Right renal pelvis (tissue), 4 donors: ENCODE measurements at places on chromosomes 11 and 22.

GRCh38 chr11:67680696-67681470 is 6.5 kb upstream of the ALDH3B2 start:
- DNase-seq, result no peak

DNA sequence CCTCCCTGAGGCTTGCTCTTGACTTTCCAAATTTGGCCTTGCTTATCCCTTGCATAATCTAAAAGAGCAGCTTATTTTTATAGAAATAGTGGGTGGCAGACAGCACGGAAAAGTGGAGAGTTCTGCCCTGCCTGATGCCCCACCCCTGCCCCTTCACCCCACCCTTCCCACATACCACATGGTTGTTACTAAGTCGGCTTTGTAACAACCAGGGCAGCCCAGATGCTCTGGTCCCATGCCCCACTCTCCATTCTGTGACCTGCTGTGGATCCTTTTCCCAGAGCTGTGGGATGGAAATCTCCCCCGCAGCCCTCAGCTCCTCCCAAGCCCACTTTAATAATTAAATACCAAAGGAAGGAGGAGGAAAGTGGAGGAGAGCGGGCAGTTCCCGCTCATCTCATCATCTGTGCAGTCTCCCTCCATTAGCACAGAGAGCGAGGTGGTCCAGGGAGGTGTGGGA is 10.9 kb downstream of the MRGPRF start:
- no peak for DNase-seq

- no peak for DNase-seq
These were observed 53.6 kb downstream of the BCR start for GRCh38 chr22:23233752-23234408.

DNA sequence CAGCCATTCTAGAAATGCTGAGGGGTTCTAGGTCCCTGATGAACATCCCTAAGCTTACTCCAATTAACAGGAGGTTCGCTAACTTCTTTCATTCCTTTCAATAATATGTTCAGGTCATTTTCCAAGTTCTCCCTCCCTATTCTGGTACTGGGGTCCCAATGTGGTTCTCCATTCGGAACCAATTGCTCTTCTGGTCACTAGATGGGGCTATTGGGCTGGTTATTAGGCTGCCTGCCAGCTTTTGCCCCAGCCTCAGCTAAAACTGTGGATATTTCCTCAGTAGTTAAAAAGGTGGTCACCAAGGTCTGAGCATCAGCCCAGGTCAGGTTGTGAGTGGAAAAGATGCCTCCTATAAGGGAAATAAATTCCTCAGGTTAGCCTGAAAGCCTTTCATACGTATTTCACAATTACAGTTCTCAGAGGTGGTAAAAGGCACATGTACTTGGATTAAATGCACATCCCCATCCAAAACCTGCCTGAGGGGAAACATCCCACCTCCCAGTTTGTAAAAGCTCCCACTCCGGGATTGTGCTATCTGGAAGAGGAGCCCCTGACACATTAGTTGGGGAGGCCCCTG is 161.1 kb upstream of the CCDC179 start:
- peak; percentile 5 for DNase-seq

- DNase-seq, result no peak
These were observed 24.0 kb downstream of the RAB30 start for GRCh38 chr11:83047515-83048225.

- no peak for DNase-seq
These were observed 5.5 kb downstream of the ROBO4 start for GRCh38 chr11:124892146-124892545.

- DNase-seq, result no peak
These were observed 2.8 kb upstream of the USP2 start for GRCh38 chr11:119384332-119384731.

GRCh38 chr11:44709281-44709562 is 17.5 kb upstream of the TSPAN18 start:
- DNase-seq, result no peak

GRCh38 chr22:31520051-31520450 is 23.7 kb downstream of the SFI1 start:
- no peak for DNase-seq

- DNase-seq, result no peak
These were observed 140.0 kb downstream of the NECTIN1 start for GRCh38 chr11:119589001-119589400.

GRCh38 chr22:27252282-27253049 is 549.1 kb downstream of the MN1 start:
- no peak for DNase-seq

DNA sequence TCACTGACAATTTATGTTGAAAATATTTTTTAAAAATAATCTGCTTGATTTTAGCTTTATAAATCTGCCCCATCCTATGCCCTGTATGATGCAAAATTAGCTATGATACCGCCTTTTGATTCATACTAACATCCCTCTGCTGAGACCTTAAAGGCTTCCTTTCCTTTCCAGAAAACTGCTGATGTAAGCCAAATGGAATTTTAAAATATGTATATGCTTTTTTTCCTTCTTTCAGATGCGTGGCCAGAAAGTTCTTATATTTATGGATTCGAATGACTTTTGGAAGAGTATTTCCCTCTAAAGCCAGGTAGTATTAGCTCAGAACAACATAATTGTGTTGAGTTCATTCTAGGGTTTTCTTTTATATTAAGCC is 34.5 kb downstream of the SFI1 start:
- no peak for DNase-seq

DNA sequence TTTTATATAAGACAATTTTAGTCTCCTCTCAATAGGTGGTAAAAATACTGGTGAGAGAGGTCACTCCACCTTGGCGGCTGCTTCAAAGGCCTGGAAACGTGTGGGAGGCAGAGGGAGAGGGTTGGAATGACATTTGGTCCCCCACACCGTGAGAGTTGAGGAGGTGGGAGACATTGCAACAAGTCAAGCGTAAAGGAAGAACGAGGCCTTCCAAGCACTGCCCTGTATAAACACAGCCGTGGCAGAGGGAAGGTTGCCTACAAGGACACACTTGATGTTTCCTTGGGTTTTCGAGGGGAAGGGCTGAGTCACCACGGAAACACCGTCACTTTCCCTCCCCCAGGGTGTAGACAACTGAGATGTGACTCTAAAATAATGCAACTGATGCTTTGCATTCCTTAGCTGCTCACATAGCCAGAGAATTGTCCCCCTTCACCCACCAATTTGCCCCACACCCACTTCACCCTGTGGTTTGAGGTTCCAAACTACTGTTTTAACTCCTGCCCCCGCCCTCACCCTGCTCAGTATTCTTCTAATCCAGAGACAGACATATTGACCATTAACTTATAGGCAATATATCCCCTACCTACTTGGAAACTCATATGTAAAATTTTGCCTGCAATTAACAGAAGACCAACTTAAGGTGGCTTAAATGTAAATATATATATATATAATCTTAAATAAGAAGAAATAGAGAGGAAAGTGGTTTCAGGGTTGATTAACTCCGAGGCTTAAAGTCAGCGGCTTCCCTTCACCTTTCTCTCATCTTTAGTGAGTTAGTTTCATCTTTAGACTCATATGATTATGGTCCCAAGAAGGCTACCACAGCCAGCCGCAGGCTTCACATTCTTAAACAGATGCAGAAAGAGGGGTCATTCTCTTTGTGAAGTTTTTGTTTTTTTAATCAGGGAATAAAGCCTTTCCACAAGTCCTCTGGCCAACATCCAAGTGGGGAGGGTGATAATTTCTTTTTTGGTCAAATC is 54.1 kb upstream of the BDNF start:
- peak; percentile 18 for DNase-seq

GRCh38 chr11:83037877-83038276 is 33.8 kb downstream of the RAB30 start:
- no peak for DNase-seq

GRCh38 chr11:29127461-29127860 is 889.4 kb downstream of the KCNA4 start:
- peak; percentile 12 for DNase-seq

DNA sequence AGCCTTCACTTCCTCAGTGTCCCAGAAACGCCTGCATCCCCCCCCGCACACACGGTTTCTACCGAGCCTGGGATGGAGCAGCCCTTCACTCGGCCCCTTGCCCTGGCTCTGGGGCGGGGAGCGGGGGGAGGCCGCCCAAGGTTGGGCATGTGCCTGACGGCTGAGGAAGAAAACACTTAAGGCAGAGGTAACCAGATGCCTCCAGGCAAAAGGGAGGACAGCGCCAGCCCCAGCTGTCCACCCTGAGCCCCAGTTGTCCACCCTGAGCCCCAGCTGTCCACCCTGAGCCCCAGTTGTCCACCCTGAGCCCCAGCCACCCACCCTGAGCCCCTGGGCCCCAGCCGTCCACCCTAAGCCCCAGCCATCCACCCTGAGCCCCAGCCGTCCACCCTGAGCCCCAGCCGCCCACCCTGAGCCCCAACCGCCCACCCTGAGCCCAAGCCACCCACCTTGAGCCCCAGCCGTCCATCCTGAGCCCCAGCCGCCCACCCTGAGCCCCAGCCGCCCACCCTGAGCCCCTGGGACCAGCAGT is 3.8 kb upstream of the TTLL8 start:
- no peak for DNase-seq

DNA sequence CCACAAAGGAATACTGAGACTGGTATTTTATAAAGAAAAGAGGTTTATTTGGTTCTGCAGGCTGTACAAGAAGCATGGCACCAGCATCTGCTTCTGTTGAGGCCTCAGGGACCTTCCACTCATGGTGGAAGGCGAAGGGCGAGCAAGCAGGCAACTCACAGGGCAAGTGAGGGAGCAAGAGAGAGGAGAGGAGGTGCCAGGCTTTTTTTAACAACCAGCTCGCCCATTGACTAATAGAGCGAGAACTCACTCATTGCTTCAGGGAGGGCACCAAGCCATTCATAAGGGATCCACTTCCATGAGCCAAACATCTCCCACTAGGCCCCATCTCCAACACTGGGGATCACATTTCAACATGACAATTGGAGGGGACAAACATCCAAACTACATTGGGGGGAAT is 1.2 kb downstream of the PTS start:
- no peak for DNase-seq

- no peak for DNase-seq
These were observed 120.0 kb upstream of the BDNF start for GRCh38 chr11:27820249-27820648.

- DNase-seq, result no peak
These were observed 73.2 kb downstream of the KIAA1671 start for GRCh38 chr22:25025491-25026400.
